Astrocyte (in vitro differentiated cells and primary cell): ENCODE measurements at places on chromosomes 5 and 9.
A peak's percentile ranks its signal among the peaks of the same experiment; 100 is the strongest.

DNA sequence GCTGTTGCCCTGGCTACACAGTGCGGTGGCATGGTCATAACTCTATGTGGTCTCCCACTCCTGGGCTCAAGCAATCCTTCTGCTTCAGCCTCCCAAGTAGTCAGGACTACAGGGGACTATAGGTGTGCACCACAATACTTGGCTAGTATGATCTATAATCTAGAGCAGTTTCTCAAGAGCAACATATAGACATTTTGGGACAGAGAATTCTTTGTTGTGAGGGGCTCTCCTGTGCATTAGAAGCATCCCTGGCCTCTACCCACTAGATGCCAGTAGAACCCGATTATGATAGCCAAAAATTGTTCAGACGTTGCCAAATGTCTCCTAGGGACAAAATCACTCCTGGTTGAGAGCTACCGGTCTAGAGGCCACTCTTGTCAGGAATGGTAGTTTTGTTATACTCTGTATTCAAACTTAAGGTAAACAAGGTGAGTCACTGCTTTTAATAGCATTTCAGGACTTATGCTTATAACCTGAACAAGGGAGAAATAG, 7.2 kb downstream of the ANKHD1 start:
- H3K4me1 ChIP-seq = no peaks in the 10 kb centered on the region
- H3K4me3 ChIP-seq = no peak overlapping the region
- H3K27me3 ChIP-seq = no peaks in the 10 kb centered on the region
- DNase-seq = no peak

- no peak overlapping the region for H3K4me3 ChIP-seq
- no peak for DNase-seq
- no peak overlapping the region for H3K27ac ChIP-seq
- H3K27me3 ChIP-seq = no peaks in the 10 kb centered on the region
- no peaks in the 10 kb centered on the region for H3K36me3 ChIP-seq
Observed at GRCh38 chr5:142998316-142999020, 228.3 kb downstream of the ARHGAP26 start.

DNA sequence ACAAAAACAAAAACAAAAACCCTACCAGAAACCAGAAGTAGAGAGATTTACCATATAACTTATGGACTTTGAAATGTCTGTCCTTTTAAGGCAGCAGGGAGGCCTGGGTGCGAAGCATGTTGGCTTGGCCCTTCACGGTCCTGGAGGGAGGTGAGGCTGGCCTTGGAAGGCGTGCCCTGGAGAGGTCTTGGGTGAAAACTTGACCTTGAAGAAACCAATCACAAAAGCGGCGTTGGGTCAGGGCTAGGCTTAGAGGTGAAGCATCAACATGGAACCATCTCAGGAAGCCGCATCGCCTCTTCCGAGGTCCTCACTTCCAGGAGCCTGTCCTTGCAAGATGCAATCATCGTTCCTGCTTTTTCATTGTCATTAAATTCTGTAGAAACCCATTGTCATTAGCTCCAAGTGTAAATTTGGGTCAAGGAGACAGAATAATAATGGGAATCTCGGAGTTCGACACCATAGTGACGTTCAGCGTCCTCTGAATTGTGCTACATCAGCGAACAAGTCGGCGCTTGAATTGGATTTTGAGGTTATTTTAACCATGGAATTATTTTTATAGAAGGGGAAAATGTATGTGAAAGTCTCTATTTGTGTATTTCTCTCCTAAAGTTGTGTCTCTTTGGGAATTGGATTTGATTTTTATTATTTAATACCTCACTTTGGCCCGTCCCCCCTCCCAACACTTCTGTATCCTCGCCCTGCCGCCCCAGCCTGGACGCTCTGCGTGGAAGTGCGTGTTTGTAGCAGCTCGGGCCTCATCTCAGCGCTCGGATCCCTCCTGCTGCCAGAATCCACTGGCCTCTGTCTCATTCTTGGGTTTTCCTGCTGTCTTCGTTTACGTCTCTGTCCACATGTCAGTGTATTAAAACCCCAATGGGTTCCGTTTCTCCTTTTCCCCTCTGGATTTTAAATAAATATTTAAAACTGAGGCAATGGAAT, 11.1 kb upstream of the ORM1 start:
- no peaks in the 10 kb centered on the region for H3K36me3 ChIP-seq
- DNase-seq = no peak
- H3K27me3 ChIP-seq = no peaks in the 10 kb centered on the region
- H3K27ac ChIP-seq = no peak overlapping the region
- no peak overlapping the region for H3K4me3 ChIP-seq

GRCh38 chr5:129856325-129856724, 47.9 kb upstream of the CHSY3 start:
- DNase-seq = no peak
- no peak overlapping the region for H3K27ac ChIP-seq
- no peaks in the 10 kb centered on the region for H3K27me3 ChIP-seq
- H3K36me3 ChIP-seq = no peaks in the 10 kb centered on the region

- H3K36me3 ChIP-seq = no peaks in the 10 kb centered on the region
- H3K4me1 ChIP-seq = no peaks in the 10 kb centered on the region
- no peak overlapping the region for H3K4me3 ChIP-seq
Observed at GRCh38 chr9:135051316-135052038, 36.0 kb upstream of the OLFM1 start.

GRCh38 chr5:135724617-135725016, 109.8 kb upstream of the SLC25A48 start:
- H3K36me3 ChIP-seq = no peaks in the 10 kb centered on the region
- no peak overlapping the region for H3K4me3 ChIP-seq
- H3K4me1 ChIP-seq = no peaks in the 10 kb centered on the region
- no peak for DNase-seq
- H3K27me3 ChIP-seq = peaks cover 2% of the 10 kb centered on the region

GRCh38 chr5:65015767-65016166, 247.0 kb downstream of the CWC27 start:
- H3K4me3 ChIP-seq = no peak overlapping the region
- H3K4me1 ChIP-seq = peaks cover 6% of the 10 kb centered on the region
- no peak for DNase-seq
- no peak overlapping the region for H3K27ac ChIP-seq

DNA sequence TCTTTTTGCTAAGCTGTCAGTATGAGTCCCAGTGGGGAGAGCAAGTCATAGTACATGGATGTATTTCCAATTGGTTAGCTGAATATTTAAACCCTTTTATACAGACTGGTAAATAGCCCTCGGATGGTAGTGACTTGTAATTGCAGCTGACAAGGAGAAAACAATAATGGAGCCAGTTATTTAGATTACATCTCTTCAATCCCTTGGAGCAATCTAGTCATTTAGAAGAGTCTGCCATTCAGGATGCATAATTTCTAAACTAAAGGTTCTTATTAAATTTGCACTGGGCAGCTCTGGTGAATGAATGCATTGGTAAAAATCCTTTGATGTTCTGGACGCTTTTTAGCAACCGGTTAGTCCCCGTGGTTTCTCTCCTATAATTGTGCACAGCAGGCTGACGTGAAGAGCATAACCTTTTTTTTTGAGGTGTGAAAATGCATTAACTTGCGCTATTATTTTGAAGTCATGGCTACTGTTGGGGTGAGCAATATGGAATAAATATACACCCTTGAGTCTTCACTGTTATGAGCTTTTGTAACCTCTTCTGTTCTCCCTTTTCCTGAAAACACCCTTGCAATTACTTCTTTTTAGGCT, 158.6 kb upstream of the CD180 start:
- peaks cover 3% of the 10 kb centered on the region for H3K27me3 ChIP-seq
- H3K4me1 ChIP-seq = no peaks in the 10 kb centered on the region
- no peaks in the 10 kb centered on the region for H3K36me3 ChIP-seq

DNA sequence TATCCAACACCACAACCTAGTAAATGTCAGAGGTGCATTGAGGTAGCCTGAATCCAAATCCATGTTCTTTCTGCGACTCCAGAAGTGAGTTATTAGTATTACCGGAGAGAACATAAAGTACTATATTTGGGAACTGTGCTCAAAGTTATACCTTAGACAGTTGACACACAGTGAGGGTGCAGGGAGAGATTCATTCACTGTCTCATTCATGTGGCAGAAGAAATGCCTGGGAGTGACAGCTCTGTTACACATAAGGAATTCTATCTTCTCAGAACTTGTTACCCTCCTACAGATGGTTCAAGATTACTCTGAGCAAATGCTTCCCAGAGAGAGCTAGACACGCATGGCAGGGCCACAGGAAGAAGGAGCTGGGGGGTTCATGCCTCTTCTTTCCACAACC, 103.0 kb downstream of the ATP10B start:
- H3K36me3 ChIP-seq = no peaks in the 10 kb centered on the region
- H3K27ac ChIP-seq = no peak overlapping the region
- DNase-seq = no peak
- H3K27me3 ChIP-seq = no peaks in the 10 kb centered on the region

DNA sequence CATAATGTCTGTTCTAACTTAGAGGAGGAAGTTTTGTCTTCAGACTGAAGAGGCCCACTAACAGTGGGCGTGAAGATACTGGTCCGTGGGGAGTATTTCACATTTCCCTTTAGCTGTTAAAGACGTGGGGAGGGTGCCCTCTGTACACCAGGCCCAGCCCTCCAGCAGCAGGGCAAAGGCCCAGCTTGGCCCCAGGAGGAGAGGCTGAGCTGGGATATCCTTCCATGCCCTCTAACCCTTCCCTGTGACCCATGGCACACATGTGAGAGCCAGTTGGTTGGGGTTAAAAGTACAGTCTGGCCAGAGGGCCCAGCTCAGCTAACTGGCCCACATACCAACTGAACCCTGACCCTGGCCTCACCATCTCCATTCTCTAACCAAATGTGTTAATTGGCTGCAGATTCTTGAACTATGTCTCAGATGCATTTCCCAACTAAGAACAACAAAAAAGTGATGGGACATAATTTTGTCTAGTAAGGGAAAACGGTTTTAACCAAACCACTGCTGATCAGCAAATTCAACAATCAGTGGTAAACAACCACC, 74.4 kb downstream of the LHFPL2 start:
- H3K27me3 ChIP-seq = no peaks in the 10 kb centered on the region
- H3K27ac ChIP-seq = no peak overlapping the region
- peaks cover 18% of the 10 kb centered on the region for H3K4me1 ChIP-seq
- H3K36me3 ChIP-seq = no peaks in the 10 kb centered on the region
- no peak overlapping the region for H3K4me3 ChIP-seq
- DNase-seq = no peak

- no peaks in the 10 kb centered on the region for H3K27me3 ChIP-seq
- no peak overlapping the region for H3K4me3 ChIP-seq
- peak overlapping the region; percentile 34 for H3K27ac ChIP-seq
- no peaks in the 10 kb centered on the region for H3K36me3 ChIP-seq
Observed at GRCh38 chr5:52947851-52948250, 41.3 kb upstream of the ITGA2 start.

DNA sequence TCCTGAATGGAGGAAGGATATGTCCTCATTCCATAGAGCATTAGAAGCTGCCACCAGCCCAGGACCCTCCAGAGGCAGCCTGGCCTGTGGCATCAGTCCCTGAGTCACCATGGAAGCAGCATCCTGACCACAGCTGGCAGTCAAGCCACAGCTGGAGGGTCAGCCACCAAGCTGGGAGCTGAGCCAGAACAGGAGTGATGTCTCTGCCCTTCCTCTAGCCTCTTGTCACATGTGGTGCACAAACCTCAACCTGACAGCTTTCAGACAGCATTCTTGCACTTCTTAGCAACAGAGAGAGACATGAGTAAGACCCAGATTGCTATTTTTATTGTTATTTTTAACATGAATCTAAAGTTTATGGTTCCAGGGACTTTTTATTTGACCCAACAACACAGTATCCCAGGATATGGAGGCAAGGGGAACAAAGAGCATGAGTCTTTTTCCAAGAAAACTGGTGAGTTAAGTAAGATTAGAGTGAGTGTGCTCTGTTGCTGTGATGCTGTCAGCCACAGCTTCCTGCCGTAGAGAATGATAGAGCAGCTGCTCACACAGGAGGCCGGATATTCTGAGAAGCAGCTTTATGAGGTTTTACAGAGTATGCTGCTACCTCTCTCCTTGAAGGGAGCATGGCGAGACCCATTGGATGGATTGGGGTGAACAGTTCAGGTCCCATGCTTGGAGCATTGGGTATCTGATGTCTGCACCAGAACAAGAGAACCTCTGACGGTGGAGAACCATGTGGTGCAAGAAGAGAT, 13.0 kb upstream of the CYFIP2 start:
- H3K4me1 ChIP-seq = peaks cover 7% of the 10 kb centered on the region
- no peaks in the 10 kb centered on the region for H3K27me3 ChIP-seq
- no peak overlapping the region for H3K4me3 ChIP-seq
- DNase-seq = peak; percentile 8
- no peaks in the 10 kb centered on the region for H3K36me3 ChIP-seq

DNA sequence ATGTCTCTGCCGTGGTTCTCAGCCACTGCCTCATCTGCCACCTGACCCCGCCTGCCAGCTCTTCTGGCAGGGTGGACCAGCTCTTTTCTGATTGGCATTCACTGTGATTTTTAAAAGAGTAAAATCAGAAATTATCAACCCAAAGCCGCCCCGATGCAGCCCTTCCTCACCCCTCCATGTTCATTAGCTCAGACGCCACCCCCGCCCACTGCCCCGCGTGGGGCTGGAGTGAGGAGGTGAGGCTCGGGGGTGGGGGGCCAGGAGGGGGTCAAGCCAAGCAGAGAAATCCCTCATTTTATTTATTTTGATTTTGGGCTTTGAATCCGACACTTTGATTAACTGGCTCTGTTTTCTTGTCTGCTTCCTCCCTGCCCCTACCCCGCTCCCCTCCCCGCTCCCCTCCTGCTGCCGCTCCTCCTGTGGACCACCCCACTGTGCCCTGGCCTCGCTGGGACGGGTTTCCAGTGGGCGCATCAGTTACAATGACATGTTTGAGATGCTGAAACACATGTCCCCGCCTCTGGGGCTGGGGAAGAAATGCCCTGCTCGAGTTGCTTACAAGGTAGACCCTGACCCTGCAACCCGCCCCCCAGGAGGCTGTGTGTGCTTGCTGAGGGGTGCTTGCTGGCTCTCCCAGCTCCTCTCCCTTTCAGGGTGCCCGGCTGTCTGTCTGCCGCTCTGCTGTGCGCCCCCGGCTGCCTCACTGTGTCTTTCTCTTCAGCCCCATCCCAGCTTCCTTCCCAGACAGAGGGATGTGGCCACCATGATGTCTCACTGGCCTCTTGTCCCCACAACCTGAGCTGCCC, 224.9 kb downstream of the CACNA1B start:
- no peak overlapping the region for H3K4me3 ChIP-seq
- H3K4me1 ChIP-seq = no peaks in the 10 kb centered on the region
- DNase-seq = no peak
- H3K27ac ChIP-seq = no peak overlapping the region
- no peaks in the 10 kb centered on the region for H3K27me3 ChIP-seq

- DNase-seq = no peak
- H3K27me3 ChIP-seq = no peaks in the 10 kb centered on the region
- no peak overlapping the region for H3K4me3 ChIP-seq
- no peaks in the 10 kb centered on the region for H3K36me3 ChIP-seq
- no peak overlapping the region for H3K27ac ChIP-seq
- H3K4me1 ChIP-seq = peaks cover 4% of the 10 kb centered on the region
Observed at GRCh38 chr9:112863746-112864145, 26.9 kb downstream of the SLC46A2 start.

GRCh38 chr9:93575796-93576257, 557 bp upstream of the PHF2 start:
- no peaks in the 10 kb centered on the region for H3K27me3 ChIP-seq
- H3K36me3 ChIP-seq = no peaks in the 10 kb centered on the region
- peak overlapping the region; percentile 27 for H3K27ac ChIP-seq
